ENCODE measurements at places on chromosomes 6 and 20.
A peak's percentile ranks its signal among the peaks of the same experiment; 100 is the strongest.

DNA sequence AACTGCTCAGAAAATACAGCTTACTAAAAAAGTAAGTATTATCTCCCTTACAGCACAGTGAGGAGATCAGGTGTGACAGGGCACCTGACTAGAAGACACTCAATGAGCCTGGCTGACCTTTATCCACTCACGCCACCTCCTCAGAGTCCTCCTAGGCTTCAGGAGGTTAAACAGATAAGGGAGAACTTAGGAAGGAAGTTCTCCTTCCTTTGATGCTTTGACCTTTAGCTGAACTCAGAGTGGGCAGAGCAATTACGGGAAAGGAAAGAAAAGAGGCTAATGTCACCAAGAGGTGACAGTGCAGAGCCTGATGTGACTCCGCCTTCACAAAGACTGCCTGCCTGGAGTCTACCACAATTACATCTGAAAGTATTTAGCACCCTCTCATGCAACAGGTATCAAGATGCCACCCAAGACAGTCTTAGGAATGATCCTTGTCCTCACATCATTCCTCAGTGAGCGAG is 36.7 kb downstream of the MAN1A1 start:
- DNase-seq = no peak

GRCh38 chr6:11322252-11322885 is 89.9 kb upstream of the NEDD9 start:
- DNase-seq = no peak

DNA sequence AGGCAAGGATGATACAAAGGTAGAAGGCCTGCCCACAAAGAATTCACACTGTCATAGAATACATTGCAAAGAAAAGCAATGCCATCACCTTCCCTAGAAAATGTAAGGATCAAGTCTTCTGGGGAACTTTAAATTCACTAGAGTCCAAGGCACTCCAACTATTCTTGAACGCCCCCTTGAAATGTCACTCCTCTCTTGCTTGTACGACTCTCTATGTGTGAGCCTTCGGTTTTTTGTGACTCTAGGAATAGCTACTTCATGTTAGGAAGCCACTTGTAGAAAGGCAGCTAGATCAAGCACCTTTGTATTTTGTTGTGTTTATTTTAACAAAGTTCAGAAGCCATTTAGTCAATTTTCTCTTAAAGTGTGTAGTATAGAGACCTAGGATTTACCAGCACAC is 159.2 kb upstream of the ARID1B start:
- DNase-seq = no peak

DNA sequence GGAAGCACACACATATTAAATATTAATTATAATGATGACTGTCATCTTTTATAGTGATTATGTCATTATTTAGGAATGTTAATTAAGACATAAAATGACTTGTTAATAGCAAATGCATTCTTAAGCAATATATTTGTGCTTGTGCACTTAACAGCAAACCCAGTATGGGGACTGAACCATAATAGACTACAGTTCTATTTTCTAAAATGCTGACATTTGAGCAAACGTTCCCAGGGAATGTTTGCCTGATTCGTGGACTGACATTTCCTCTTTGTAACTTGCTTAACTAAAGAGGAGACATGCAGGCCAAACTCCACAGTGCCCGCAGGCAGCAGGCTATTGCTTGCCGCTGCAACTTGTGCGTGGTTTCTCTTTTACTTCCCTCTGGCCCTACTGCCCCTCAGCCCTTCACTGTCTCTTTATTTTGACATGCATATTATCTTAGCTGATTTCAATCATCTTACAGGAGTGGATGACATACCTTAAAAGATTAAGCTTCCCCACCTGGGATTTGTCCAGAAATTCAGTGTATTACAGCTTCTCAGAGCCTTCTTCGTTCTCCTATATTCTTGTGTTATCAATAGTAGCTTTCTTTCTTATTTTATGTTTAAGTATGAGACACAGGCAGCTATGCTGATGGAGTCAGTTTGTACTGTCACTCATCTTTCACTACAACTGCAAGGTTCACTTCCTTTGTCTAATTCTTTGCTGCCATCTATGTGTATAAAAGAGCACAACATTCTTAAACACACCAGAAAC is 141.5 kb downstream of the GMDS start:
- peak; percentile 55 for DNase-seq

DNA sequence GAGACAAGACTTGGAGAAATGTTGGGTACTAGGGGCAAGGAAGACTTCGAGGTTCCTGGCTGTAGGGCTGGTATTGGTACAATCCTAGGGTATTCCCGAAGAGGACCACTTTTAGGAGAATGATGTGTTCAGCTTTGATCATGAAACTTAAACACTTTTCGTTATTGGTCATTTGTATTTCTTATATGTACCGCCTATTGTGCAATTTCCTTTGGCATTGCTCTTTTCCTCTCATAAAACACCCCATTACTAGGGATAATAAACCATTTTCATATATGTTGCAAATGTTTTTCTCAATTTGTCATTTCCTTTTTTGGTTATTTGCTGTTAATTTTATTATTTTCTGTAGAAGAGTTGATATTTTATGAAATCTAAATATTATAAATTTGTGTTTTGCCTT is 18.9 kb upstream of the ARFGEF3 start:
- no peak for DNase-seq

- peak; percentile 13 for DNase-seq
These were observed 1.8 kb upstream of the SLC17A9 start for GRCh38 chr20:62950741-62951140.

- no peak for DNase-seq
These were observed 31.2 kb downstream of the CRISP1 start for GRCh38 chr6:49835140-49835539.

DNA sequence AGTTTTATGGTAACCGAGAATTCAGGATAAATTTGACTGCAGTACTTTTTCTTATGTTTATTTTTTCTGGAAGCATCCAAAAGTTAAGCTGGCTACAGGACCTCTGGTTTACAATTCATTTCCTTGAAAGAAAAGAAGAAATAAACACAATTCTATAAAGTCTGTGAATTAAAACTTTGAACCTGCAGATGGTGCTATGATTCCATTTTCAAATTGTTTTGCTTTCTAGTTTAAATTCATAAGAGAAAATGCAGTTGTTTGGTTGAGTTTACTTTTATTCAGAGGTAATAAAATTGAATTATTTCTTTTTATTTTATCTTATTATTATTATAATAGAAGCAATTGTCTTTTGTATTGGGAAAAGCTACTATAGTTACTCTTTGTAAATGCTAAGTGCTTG is 1.8 kb upstream of the VIP start:
- DNase-seq = no peak

- DNase-seq = no peak
These were observed 28.4 kb upstream of the CD93 start for GRCh38 chr20:23114448-23115082.

DNA sequence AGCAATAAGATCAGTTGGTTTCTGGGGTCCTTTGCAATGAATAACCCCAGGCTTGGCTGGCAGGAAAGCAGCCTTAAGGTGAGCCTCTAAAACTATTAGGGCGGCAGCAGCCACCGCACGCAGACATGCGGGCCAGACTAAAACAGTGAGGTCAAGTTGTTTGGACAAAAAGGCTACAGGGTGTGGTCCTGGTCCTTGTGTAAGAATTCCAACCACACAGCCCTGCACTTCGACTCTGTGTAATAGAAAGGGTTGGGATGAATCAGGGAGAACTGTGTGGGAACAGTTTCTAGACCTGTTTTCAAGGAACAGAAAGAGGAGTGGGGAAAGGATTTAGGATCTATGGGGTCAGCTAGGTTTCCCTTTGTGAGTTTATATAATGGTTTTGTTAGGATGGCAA is 237.6 kb downstream of the SMOC2 start:
- no peak for DNase-seq

GRCh38 chr6:131172222-131172621 is 37.0 kb downstream of the AKAP7 start:
- no peak for DNase-seq

- no peak for DNase-seq
These were observed 2.8 kb downstream of the PPP1R10 start for GRCh38 chr6:30614044-30614842.

DNA sequence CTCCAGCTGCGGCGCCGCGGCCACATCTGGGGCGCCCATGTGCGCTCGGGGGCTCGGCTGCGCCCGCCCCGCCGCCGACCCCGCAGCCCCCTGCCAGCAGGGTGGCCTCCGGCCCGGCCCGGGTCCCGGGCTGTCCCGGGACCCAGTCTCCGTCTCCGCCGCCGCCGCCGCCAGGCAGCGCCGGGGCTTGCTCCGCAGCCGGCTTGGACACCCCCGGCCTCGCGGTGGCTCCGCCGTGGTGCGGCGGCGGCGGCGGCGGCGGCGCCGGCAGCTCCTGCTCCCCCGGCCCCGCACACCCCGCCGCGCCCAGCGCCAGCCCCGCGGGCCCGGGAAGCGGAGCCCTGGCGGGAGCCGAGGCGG is 219 bp downstream of the ISM1 start:
- no peak for DNase-seq

DNA sequence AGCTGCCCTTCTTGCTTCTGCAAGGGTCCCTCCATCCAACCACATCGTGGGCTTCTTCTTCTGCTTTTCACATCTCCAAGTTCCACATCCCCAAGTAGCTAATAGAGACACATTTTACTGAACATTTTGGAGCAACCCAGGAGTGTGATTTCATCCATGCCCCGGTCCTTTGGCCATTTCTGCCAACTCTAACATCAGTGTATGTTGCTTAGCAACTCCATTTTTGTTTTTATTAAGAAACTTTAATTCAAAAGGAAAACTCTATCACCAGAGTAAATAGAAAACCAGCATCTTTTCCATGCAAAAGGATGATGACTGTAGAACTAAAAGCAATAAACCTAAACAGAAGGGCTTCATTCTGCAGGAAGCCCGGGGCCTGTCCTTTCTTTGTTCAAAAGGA is 32.7 kb upstream of the SULF2 start:
- no peak for DNase-seq

- peak; percentile 84 for DNase-seq
These were observed 538 bp upstream of the GRM1 start for GRCh38 chr6:146028252-146028795.

- no peak for DNase-seq
These were observed 208.7 kb upstream of the PRND start for GRCh38 chr20:4512891-4513550.

- DNase-seq = no peak
These were observed 254.0 kb upstream of the TAB2 start for GRCh38 chr6:149063468-149063867.

GRCh38 chr20:15930311-15931305 is 642.6 kb downstream of the KIF16B start:
- DNase-seq = no peak

DNA sequence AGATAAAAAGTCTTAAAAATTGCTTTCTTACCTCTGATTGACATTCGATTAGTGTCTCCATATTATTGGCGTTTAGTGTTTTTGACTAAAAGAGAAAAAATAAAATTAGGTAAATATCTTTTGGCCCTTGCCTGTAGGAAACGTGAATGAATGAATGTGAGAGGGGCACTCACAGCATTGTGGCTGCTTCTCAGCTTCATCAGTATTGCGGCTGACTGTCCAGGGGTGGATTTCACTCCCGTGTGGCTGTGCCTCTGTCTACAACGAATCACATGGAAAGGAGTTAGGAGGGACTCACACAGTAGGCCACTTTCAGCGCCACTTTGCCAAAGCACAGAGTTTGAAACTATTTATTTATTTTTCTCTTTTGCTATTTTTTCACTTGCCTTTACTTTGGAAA is 844 bp downstream of the TAGAP start:
- DNase-seq = no peak

GRCh38 chr6:133701633-133702331 is 187.1 kb upstream of the TCF21 start:
- DNase-seq = peak; percentile 57

GRCh38 chr6:121999456-122000065 is 399.9 kb upstream of the HSF2 start:
- no peak for DNase-seq

- DNase-seq = no peak
These were observed 698.2 kb downstream of the DOK5 start for GRCh38 chr20:55173601-55174000.
